ENCODE measurements at places on chromosomes 11 and 22.

DNA sequence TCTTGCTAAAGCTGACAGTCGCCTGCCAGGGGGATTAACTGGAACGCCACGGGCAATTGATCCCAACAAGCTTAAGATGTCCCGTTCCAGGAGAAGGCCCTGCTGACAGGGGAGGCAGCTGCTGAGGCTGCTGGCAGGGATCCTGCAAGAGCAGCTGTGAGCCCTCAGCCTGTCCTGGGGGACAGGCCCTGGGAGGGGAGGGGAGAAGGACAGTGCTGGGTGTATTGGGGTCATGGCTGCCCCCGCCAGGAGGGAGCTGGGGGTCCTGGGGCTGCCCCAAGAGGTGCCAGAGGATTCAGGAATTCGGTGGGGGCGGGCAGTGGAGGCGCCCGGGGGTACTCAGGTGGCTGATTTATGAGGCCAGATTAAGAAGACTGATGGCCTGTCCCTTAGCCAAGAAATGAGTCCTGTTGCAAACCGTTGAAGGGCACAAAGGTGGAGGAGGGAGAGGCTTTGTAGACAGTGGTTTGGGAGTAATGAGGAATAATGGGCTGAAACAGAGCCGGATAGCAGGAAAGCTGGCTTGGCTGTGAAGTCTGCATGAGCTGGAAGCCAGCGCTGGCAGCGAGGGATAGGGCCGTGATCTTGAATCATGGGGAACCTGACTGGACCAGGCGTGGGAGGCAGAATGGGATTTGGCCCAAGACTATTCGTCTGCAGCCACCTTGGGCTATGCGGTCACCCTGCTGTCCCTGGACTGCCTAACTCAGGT, 133.5 kb downstream of the CACNA1I start:
- DNase-seq: no peak

DNA sequence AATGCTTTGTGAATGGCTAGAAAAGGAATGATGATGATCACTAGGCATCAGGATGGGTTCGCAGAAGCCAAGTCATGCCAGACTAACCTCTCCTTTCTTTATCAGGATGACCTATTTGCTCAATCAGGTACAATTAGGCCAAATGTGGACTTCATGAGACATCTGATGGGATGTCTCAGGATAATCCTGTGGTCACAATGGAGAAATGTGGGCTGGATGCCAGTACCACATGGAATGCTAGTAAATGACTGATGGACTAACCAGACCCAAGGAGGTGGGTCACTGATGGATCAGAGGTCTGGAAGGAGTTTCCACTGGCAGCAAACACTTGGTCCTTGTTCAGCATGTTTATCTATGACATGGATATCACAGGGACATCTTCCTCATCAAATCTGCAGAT, 94.8 kb upstream of the PHOX2A start:
- no peak for DNase-seq

DNA sequence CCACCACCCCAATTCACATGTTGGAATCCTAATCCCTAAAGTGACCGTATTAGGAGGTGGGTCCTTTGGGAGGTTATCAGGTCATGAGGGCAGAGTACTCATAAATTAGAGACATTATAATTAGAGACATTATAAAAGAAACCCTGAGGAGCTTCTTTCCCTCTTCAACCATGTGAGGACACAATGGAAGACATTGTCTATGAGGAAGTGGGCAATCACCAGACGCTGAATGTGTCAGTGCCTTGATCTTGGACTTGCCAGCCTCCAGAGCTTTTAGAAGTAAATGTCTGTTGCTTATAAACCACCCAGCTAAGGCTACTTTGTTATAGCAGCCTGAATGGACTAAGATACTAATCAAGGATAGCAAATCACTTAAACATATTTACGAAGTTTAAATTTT, 14.8 kb downstream of the GAB2 start:
- no peak for DNase-seq

DNA sequence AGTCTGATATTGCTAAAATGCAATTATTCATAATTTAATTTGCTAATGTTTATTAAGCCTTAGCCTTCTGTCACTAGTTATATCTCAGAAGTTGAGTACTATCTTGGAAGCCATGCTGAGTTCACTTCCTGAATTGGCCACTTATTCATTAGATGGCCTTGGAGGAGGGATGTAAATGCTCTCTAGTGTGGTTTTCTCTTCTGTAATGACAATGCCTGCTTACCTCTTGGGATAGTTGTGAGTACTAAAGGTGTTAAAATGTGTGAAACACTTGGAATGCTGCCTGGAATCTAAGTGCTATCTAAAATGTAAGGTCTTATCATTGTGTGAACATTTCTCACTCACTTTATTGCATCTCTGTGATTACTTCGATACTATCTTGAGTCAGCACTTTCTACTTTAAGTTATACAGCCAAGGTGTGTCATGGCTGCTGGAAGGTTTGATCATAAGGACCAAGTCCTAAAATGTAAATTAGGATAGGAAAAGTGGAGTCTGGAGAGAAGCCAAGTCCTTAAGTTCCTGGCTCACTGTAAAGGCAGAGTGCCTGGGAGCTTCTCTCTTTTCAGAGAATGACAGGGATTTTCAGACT, 12.4 kb downstream of the GLYATL2 start:
- DNase-seq: no peak

DNA sequence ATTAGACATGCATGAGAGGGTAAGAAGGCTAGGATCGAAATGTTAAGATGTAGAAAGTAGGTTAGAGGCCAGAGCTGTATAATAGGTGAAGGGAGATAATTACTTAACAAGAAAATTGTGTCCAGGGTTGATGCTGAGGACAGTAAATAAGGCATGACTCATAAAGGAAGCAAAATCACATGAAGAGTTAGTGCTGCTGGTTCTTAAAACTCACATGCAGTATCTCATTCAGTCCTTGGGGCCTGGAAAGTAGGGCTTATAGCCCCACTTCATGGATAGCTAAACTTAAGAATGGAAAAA, 130.2 kb downstream of the NCAM1 start:
- DNase-seq: no peak

GRCh38 chr11:68541116-68541515, 80.6 kb downstream of the PPP6R3 start:
- DNase-seq: no peak

DNA sequence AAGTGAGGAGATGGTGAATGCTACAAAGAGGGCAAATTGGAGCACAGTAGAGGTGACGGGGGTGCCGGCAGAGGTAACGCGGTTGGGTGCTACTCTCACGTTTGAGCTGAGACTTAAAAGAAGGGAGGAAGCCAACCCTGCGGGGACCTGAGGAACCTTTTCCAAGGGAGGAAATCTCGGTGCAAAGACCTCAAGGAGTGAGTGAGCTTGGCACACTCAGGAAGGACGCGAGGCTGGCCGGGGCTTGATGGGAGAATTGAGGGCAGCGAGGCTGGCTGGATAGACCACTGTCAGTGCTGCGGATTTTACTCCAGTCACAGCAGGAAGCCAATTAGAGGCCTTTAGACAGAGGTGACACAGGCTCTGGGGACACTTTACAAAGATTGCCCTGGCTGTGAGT, 25.0 kb downstream of the TSKU start:
- no peak for DNase-seq

DNA sequence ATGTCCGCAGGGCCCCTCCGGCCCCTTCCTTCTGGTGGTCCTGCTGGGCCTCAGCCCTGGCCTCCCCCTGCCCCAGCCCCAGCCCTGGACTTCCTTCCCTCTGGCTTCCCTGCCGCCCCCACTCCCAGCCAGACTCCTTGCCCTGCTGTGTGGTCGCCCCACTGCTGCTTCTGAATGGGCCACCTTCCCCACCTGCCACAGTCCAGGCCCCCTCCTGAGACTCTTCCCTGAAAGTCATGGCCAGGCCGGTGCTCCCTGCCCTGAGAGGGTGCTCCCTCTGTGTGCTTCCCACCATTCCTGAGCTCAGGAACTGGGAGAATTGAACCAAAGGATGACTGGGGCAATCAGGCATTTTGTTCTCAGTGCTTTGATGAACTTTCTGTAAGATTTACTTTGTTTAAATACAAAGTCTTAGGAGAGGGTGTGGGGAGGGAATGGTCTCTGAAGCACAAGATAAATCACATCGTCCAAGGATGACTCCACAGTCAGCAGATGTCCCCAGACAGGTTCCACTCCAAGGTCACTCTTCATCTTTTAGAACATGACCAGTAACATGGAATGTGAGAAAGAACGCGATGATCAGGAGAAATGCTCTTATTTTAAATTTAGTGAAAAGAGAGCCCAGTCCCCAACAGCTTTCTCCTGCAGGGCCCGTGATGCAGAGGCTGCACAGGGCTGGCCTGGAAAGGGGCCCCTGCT, 774 bp downstream of the APOBEC3D start:
- DNase-seq: no peak

GRCh38 chr11:17014833-17015626, 816 bp upstream of the PLEKHA7 start:
- DNase-seq: peak; percentile 72

GRCh38 chr22:41234815-41235695, 5.7 kb downstream of the CHADL start:
- DNase-seq: no peak

- no peak for DNase-seq
Observed at GRCh38 chr11:34988294-34989255, 72.2 kb downstream of the PDHX start.

DNA sequence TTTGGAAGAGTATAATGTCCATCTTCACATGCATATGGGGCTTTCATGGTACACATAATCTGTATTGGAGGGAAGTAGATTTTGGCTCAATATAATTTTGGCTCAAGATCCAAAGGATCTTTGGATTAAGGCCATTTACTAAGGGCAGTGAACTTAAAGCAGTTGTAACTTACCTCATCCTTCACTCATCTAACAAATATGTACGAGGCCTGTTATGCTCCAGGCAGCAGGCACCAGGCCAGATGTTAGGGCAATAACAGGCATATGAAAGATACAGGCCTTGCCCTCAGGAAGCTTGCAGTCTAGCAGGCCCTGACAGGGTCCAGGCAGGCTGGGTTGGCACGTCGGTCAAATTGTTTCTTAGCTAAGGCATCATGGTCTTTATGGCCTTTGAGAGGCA, 44.6 kb downstream of the LIF start:
- no peak for DNase-seq

GRCh38 chr11:35531246-35531645, 5.8 kb upstream of the PAMR1 start:
- DNase-seq: no peak

DNA sequence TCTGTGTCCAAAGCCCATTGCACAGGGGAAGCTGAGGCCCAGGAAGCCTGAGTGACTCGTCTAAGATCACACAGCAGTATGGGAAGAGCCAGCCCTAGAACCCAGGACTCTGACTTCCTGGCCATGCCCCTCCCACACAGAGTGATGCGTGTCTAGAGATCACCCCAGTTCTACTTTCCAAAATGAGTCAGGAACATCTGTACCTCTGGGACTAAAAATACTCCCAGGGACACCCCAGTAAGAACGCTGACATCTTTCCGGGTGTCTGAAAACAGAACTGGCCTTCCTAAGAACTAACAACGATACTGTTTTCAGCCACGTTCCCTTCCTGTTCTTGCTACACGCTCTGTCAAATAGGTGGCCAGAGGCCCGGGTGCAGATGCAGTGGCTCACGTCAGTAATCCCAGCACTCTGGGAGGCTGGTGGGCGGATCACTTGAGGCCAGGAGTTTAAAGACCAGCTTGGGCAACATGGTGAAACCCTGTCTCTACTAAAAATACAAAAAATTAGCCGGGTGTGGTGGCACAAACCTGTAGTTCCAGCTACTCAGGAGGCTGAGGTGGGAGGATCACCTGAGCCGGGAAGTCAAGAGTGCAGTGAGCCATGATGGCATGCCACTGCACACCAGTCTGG, 21.7 kb upstream of the PDGFB start:
- DNase-seq: no peak

DNA sequence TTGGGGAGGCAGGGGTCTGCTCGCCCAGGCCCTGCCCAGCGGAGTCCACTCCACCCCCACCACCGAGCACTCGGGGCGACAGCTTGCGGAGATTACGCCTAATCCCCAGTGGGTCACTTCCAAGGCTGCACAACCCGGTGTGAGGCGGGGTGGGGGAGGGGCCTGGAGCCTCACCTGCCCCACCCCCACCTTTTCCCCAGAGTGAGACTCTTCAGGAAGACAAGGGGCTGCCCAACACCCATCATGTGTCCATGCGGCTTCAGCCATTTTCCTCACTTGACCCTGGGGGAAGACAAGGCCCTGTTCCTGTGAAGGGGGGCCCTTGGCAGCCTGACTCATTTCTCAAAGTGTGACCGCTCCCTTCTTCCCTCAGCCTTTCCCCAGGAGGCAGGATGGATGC, 12.5 kb downstream of the SYNGR1 start:
- DNase-seq: no peak

DNA sequence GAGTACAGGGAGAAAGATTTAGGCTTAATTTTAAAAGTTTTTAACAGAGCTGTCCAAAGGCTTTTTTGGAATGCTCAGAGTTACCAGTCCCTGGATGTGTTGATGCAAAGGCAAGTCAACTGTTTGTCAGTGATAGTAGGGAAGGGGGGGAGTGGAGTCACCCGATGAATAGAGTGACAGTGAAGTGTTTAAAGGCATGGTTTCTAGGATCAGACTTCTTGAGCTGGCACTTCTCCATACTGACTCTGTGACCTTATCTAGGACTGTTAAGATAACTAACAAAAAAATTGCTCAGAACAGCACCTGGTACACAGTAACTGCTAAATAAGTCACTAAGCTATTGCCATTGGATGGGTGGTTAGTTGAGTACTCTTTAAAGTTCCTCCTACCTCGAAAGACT, 11.3 kb upstream of the RAG2 start:
- DNase-seq: no peak

DNA sequence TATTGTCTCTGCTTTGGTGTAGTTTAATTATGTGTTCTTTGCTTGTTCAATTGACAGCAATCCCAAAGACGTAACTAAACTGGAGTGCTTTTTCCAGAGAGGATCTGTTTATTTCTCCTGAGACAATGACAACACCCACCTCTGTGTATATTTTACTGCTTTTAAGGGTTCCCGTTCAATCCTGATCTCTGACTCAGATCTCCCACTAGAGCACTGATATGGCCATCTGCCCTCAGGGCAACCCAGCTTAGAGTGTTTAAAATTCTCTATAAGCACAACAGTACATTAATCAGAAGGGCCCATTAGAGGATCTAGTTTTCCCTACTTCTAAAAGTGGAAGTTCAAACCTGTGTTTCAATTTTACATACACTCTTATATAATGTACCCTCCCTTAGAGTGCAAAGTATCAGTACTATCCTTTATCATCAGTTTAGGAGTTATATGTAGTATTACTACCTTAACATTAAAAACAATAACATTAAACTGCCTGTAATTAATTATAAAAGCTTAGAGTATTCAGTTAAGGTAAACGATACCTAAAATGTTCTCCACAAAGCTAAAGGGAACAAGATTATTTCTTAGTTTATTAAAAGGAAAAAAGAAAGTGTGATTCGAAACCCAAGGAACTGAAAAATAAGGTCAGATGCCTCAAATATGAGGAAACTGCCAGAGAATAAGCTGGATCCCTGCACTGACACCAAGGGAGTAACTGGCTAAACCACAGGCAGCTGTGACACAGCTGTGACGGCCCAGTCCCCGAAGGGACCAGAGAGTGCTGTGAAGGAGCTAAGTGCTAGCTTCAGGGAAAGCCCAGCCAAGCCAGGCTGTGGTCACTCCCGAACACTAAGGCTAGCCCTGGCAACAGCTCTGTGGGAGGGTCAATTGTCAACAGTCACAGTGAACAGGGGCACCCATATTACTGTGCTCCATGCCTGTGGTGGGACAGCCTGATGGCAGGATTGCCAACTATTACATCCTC, 15.2 kb downstream of the UFD1 start:
- DNase-seq: no peak

GRCh38 chr11:116955949-116956348, 118.5 kb upstream of the APOA1 start:
- DNase-seq: no peak

- no peak for DNase-seq
Observed at GRCh38 chr11:128045094-128045725, 542.1 kb downstream of the ETS1 start.

- DNase-seq: no peak
Observed at GRCh38 chr11:57932105-57932504, 91.6 kb upstream of the OR9Q1 start.

All from germinal center (tissue), 1 donor.